HCT116 (cell line): ENCODE measurements at places on chromosomes 4 and X.
A peak's percentile ranks its signal among the peaks of the same experiment; 100 is the strongest.

DNA sequence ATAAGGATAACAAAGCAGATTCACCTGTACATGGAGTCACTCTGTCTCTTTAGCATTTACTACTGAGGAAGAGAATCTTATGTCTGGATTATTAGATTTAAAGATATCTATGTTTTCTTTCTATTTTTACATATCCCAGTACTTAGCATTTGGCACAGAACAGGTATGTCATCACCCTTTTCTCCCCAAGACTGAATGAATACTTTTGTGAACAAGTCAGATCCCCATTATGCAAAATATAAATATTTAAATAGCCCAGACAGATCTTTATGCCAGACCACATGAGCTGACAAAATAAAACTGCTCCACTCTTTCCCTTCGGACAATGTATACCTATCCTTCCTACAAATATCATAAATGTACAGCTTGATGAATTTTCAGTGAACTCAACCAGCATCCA lies 94.5 kb downstream of the CASK start:
- DNase-seq = no peak

- no peak for DNase-seq
Observed at GRCh38 chr4:176546975-176547374, 227.2 kb downstream of the SPCS3 start.

GRCh38 chrX:119273420-119274192 lies 37.5 kb downstream of the PGRMC1 start:
- no peak for DNase-seq

GRCh38 chrX:110286106-110286505 lies 31.8 kb downstream of the AMMECR1 start:
- DNase-seq = peak; percentile 12
